ENCODE measurements at places on chromosomes 12 and 14.

- DNase-seq: no peak
These were observed 9.3 kb upstream of the ITGA5 start for GRCh38 chr12:54428050-54429013.

DNA sequence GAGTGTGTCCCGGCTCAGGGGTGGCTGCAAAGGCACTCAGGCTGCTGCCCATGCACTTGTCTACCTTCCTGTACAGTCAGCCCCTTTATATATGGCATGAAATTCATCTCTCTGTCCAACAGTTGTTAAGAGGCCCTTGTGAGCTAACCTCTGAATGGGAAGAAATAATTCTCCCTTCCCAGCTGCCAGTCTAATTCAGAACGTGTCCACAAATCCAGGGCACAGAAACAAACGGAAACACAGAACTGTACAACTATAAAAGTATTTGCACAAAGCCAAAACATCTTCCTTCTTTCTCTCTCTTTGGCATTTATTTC lies 849 bp downstream of the KRT5 start:
- DNase-seq: no peak

DNA sequence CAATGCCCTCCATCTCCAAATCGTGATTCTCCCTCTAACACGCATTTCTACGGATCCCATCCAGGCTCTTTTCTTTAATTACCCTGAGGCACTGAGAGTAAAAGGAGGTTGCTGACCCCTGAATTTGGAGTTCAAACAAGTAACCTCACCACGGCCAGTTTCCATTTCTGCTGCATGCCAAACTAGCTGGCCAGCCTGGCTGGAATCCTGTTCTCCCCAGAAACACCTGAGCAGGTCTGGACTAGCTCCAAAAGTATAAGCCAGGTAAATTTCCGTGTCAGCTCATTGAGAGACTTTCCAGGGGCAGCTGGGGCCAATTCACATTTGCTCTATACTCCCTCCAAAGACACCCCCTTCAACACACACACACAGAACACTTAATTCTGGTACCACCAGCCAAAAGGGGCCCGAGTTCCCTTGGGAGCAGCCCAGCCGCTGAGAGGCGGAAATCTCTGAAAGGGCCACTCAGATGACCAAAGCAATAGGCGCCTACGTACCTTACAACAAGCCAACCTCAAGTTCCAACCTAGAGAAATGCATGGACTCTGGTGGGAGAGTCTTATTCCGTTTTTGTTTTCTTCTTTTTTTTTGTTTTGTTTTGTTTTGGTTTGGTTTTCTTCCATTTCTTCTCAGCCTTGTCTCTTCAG lies 131.4 kb downstream of the NDUFA12 start:
- no peak for DNase-seq

GRCh38 chr14:94338023-94338422 lies 14.9 kb upstream of the SERPINA6 start:
- DNase-seq: no peak

DNA sequence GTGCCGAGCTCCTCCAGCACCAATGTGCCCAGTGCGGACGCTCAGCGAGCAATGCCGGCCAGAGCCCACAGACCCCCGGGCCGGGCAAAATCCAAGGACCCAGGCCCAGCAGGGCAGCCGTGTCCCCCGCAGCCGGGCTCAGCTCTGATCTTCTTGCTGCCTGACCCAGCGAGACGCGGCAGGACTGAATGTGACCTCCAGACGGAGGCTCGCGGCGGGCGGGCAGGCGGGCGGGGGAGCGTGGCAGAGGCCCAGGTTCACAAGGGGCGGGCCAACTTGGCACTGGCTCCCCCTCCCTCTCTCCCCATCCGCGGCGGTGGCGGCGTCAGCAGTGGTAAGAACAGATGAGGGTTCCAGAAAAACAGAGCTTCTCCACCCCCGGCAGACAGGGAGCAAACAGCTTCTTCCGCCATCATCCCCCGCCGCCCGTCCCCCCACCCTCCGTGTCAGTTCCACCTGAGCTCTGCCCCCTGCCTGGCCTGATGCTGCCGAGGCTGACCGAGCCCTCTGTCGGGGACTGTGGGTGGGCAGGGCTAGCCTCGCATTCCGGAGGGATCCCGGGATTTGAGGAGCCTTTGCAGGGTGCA lies 94.3 kb downstream of the RFLNA start:
- no peak for DNase-seq

- no peak for DNase-seq
These were observed 43.6 kb upstream of the CMAS start for GRCh38 chr12:22002430-22002829.

GRCh38 chr12:120352117-120352516 lies 16.8 kb downstream of the MSI1 start:
- no peak for DNase-seq

- DNase-seq: no peak
These were observed 8.6 kb downstream of the DLK1 start for GRCh38 chr14:100735271-100735670.

DNA sequence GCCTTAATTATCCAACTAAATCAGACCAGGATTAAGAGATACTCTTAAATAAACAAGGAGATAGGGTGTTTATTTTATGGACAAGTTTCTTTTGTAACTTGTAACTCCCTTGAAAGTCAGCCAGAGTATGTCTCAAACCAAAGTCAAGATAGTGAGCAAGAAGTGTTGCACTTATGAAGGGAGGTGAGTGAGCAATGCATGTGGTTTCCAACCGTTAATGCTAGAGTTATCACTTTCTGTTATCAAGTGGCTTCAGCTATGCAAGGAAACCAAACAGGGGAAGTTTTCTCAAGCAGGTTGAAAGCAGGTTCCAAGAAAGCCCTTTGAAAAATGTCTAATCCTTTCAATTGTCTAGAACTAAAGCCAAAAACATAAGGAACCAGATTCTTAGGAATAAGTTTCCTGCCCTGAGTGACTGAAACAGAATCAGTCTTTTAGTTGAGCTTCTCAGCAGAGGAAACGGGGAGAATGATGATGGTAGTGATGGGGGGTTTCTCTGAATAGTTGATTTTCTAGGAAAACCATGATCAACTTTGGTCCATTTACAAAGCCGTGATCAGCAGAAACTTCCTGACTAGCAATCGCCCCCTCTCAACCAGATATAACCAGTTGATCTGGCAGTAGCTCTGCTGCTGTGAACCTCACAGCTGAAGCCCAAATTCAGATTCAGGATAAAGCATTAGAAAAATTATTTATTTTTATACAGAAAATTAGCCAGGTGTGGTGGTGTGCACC lies 128.4 kb downstream of the DAD1 start:
- DNase-seq: no peak

DNA sequence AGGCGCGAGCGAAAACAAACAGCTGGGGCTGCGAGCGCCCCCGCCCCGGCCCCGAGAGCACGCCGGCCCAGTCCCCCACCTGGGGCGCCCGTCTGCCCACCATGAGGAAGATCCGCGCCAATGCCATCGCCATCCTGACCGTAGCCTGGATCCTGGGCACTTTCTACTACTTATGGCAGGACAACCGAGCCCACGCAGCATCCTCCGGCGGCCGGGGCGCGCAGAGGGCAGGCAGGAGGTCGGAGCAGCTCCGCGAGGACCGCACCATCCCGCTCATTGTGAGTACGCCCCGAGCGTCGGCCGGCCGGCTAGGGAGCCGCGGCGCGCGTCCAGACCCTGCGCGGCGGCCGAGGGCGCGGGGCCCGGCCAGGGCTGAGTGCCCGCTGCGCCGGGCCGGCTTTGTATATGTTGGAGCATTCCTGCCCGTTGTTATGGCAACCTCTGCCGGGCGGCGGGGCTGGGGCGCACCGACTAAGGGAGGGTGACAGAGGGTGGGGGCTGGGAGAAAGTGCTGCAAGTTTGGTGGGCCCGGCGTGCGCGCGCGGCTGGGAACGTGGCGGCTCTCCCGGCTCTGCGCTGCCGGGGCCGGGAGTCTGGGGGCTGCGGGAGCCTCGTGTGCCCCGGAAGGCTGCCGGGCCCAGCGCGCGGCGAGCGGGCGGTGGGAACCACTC lies 367 bp downstream of the GALNT16 start:
- no peak for DNase-seq

- DNase-seq: no peak
These were observed 109.8 kb downstream of the SMOC1 start for GRCh38 chr14:69988979-69989378.

GRCh38 chr14:105332350-105332874 lies 17.9 kb downstream of the PACS2 start:
- no peak for DNase-seq

DNA sequence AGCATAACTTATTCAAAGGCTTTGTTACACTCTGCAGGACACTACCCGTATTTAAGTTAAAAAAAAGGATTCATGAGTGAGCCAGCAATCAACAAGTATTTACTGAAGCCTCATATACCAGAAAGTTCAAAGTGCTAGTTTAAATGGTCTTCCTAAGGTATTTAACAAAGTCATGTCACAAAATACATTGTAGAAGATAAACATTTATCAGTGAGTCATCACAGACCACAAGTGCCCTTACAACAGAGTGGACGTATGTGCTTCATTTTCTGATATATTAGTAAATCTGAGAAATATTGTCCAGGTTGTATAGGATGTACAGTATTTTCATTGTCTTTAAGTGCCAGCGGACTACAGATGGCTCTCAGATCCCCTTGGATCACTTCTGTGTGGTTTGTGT lies 24.2 kb downstream of the FLRT2 start:
- no peak for DNase-seq

DNA sequence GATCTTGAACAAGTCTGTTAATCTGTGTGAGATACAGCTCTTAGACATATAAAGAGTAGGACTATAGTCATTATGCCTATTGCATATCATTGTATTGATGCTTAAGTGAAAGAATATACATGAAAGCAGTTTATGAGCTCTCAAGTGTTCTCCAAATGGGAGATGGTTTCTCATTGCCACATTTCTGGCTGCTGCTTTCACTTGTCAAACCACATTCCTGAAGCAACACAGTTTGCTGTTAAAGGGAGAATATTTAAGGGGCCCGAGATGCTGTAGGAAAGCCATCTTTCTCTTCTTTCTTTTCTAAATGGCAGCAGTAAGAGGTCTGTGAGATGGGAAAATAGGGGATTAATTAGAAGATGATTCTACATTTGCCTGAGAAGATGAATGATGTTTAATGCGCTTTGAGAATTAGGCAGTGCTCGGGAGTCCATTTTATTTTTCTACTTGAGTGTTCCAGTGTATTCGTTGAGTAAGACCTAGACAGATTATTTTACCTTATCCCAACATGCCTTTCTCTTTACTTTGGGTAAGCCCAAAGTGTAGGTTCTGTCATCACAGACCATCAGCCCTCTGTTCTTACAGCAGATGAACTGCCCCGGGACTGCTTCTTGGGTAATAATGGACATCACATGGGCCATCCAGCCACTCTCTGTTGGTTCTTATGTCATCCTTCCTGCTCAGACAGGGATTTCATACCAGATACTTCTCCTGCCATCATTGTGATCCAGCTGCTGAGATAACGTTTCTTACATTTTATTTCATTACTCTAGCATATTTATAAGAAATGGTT lies 35.6 kb downstream of the ANO4 start:
- DNase-seq: no peak

- DNase-seq: no peak
These were observed 332.1 kb downstream of the NELL2 start for GRCh38 chr12:44544018-44544417.

DNA sequence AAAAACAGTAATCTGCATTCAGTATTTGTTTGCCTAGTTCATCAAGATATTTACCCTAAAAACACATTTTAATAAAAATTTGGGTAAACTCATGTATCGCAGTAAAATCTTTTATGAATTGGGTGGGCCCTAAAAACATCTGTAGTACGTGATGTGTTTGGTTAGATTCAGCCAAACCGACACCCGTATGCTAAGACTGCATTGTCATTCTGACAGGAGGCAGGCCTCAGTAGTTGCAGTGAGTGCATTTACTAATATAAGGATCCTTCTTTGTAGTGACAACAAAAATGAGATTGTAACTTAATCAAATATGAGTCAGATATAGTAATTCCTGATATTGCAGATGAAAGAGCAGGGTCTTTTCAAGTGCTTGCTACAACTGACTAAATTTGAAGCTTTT lies 191.8 kb downstream of the SLC16A7 start:
- DNase-seq: no peak

DNA sequence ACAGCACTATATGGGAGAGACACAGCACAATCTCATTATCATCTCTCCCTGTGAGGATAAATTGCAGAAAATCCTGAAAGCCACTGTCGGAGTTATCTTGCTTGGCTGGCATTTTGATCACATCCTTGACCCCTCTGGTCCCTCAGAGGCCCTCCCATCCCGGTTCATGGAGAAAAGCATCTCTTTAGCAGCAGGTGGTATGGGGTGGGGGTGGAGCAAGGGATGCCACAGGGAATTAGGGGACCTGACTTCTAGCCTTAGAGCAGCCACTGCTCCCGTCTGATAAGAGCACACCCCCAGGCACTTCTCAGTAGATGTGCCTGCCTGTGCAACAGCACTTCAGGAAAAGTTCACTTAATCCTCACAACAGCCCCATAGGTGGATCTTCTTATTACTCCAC lies 38.6 kb downstream of the GRIN2B start:
- no peak for DNase-seq

DNA sequence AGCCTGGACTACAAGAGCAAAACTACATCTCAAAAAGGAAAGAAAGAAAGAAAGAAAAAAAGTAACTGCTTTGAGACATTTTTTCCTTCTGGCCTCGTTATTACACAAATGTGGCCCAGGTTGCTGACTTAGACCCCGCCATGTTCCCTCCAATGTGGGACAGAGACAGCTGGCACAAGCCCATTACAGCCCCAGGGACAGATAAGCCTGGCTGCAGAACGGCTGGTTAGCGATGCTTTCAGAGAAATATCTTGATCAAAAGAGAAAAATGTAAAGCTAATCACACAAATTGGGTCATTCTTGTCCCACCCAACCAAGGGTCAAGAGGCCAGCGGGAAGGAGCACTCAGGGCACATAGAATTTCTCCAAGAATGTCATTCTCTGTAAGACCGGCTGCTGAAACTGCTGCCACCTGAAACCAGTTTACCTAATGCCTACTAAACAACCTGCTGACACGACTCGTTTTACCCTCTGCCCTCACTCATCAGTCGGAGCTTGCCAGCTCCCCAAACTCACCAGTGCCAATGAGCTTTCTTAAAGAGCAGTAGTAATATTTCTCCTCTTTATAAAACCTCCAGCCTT lies 63.1 kb downstream of the TNFAIP2 start:
- no peak for DNase-seq
